ENCODE measurements at places on chromosomes 2 and 18. TPM values are rescaled to one million over a fixed set of nuclear protein-coding genes. Genes with fewer than 3 reads are reported as not detected.
A peak's percentile ranks its signal among the peaks of the same experiment; 100 is the strongest.

Gene DHRS9
- total RNA-seq, result 5.7 TPM

Gene C2orf92
- 70.1 TPM for total RNA-seq

Gene MRPL44
- 36.3 TPM for total RNA-seq

Gene BOK
- total RNA-seq, result 6.7 TPM

Gene PFN4
- total RNA-seq, result not detected

Gene MERTK
- total RNA-seq, result 8.6 TPM

Gene CTLA4
- total RNA-seq, result not detected

Gene ELOA2
- not detected for total RNA-seq

- no peak for DNase-seq
Measured at GRCh38 chr2:150339951-150340350, 147.5 kb downstream of the RND3 start.

DNA sequence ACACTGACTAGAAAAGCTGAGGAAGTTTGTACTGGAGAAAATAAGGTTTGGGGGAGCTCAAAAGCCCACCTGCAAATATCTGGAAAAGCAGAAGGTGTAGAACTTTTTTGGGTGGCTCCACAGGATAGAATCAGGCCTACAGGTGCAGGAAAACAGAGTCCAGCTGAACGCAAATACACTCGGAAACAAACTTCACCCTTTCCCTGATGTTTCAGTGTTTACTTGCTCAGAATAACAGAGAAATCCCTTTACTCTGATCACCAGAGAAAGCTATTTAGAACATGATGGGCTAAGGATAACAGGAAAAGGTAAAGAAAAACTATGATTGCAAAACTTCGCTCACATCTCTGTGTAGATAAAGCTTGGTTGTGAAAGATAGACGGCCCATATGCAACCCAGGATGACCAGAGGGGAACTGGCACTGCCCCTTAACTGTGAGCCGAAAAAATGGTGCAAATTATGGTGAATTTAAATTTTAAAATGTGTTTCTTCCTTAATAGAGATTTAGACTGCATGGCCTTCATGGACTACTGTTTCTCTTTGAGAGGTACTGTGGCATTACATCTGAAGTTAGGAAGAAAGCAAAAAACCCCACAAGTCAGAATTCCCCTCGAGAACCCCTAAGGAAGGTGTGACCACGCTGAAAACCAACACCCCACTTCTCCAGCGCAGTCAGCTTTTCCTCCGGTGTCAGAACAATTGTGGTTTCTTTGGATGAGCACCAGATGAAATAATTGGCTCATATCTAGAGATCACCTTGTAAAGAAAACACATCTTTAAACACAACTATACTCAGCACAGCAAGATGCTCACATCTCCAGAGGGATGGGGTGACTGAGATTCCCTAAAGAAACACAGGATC is 84.5 kb upstream of the TMEM247 start:
- DNase-seq, result no peak

GRCh38 chr2:40367032-40367431 is 84.9 kb downstream of the SLC8A1 start:
- no peak for DNase-seq

DNA sequence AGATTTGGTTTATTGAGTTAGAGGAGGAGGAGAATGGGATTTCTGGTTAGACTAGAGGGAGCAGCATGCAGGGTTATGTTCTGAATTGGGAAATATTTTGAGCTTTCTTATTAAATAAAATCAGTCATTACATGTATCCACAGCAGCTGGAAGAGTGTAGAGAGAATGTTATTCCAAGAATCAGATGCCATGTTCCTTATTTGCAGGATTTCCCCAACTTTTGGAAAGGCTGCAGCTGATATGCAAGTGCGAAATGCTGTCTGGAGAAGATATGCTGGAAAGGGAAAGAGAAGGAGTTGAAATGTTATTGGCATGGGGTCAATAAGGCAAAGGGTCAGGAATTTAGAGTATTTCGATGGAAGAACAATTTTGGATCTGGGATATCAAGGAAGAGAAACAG is 255.8 kb downstream of the MTX2 start:
- DNase-seq, result no peak

DNA sequence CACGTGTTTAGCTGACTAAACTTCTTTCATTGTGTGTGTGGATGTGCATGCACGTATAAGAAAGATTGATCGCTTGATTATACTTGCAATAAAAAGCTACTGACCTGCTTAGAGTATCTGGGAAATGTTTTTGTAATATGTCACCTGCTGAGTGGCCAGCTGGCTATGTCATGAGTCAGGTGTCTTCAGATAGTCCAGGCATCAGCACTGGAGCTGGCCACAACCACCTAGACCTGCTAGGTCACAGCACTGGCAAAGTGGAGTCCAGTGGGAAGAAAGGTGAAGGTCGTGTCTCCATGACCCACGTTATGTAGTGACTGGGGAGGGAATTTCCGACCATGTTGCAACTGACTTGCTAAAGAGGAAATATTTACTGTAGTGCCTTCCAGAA is 147.0 kb downstream of the ESCO1 start:
- DNase-seq, result no peak

- DNase-seq, result no peak
Measured at GRCh38 chr2:160429248-160430000, 64.2 kb downstream of the RBMS1 start.

DNA sequence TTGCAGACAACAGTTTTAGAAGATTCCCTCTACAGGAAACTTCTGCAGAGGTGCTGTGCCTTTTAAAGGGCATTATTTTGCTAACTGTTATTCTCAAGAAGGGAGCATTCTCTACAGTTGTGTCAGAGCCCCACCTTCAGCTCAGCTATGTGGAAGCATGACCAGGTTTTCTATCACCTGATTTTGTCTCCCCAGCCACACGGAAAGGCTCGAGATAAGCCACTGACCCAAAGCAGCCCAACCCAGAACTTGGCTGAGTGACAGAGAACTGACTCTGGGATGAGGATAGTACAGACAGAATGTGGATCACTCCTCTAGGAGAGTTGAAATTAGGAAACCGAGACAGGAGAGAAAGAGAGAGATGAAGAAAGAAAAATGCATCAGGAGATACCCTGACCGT is 10.7 kb downstream of the COL4A4 start:
- no peak for DNase-seq

DNA sequence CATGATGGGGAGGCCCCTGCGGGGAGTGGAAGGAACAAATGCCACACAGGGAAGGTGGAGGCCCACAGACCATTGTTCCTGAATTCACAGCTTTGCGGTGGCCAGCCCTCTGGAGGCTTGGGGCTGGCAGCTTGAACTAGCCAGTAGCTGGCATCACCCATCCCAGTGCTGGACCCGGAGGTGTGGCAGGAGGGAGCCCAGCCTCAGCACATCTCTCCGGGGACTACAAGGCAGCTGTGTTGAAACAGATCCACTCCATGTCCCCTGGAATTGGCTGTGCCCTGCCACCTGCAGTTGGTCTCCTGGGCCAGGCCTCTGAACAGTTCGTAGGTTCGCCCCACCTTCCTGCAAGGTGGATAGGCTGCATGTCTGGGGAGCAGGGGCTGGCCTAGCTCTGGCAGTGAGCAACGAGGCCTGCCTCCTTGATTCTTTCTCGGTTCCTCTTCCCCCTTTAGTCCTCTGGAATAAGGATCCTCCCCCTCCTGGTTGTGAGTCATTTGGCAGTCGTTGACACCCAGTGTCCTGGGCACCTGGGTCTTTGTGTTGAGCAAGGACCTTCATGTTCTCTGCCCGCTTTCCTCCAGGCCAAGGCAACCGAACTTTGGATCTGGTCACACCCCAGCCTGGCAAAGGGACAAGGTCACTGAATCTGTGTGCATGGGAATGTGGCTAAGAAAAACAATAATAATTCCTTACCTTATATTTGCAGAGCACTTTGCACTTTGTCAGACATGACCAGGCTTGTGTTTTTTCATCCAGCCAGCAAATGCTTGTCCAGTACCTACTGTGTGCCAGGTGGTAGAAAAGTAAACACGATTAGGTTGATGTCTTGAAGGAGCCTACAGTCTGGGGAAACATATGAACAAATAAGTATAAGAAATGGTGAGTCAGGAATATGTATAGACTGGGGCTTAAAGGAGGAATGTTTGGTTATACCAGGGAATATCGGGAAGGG is 55.0 kb upstream of the MCFD2 start:
- peak; percentile 92 for DNase-seq

DNA sequence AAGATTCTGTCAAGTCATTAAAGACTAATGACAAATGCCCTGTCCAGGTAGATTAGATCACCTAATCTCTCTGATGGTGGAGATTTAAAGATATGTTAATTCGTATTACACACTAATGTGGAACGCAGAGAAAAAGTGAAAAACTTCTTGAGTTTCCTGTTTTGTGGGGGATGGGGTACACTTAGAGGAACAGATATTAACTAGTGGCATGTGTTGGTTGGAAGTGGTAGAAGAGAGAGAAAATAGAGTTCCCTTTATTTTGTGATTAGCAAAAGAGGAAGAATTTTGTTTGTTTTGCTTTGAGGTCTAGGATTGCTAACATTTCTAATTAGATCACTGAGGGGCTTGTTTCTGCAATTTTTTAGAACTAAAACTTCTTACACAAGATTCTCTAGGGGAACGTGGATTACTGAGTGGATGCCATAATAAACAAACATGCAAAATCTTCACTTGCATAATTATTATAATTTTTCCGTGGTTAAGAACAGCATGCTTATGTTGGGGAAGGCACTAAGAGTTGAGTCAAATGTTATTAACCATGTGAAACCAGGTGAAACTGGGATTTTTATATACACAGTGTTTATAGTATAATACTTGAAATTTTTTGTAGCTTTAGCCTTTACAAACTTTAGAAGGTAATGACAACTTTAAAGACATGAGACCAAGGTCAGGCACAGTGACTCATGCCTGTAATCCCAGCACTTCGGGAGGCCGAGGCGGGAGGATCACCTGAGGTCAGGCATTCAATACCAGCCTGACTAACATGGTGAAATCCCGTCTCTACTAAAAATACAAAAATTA is 97.4 kb upstream of the STK17B start:
- peak; percentile 67 for DNase-seq

GRCh38 chr18:23585897-23586248 is 433 bp downstream of the NPC1 start:
- DNase-seq, result no peak

DNA sequence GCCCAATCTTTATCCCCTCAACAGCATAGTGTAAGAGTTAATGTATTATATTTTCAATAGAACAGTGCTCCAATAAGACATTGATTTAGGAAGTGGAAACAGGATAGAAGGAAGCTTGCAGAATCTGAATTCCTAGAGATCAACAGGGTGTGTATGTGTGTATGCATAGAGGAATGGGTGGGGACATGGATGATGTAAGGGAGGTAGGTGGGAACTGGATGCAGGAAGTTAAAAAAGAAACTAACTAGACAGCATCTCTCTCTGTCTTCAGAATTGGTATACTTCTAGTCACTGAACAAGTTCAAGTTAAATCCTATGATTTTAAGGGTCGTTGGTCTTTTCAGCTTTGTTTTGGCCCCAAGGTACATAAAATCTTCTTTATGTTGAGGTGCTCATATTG is 196.6 kb downstream of the PMAIP1 start:
- DNase-seq, result no peak

DNA sequence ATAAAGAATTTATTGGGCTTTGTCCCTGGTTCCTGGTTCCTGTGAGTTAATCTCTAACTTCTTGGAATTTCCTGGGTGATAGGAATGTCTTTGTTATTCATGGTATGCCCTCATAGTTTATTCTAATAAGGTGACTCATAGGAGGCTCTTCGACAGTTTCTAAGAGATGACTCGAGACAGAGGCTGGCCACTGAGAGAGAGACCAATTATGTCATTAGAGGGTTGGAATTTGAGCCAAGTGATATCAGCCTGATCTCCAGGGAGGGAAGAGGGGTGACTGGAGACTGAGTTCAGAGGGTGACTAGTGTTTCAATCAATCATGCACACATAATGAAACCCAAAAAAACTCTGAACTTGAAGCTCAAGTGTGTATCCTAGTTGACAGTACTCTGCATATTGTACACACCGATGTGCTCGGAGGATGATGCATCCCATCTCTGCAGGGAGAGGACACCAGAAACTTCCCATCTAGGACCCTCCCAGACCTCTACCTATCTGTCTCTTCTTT is 185.7 kb downstream of the MTCL1 start:
- DNase-seq, result no peak

- no peak for DNase-seq
Measured at GRCh38 chr2:214482728-214483127, 71.9 kb downstream of the VWC2L start.

DNA sequence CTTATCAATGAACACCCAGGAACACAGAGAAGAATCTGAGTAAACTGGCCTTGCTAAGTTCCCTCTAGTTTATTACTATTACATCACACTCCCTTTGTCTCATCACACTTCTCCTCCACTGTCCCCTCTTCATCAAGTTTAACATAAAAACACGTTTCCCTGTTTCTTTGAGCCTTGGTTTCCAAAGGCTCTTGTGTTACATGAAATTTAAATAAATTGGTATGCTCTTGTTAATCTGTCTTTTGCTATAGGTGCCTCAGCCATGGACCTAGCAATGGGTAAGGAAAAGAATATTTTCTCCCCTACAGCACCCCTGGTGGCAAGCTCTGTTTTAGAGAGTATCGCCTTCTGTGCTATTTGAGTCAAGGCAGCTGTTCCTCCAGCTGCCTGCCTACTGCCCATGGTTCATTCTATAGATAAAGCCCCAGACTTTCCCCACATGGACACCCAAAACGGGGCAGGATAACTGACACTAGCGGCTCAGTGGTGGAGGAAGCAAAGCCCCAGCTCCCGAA is 31.8 kb downstream of the TGIF1 start:
- peak; percentile 59 for DNase-seq

GRCh38 chr2:15323227-15323626 is 237.9 kb downstream of the NBAS start:
- DNase-seq, result no peak

GRCh38 chr2:100984892-100985307 is 17.2 kb upstream of the RPL31 start:
- peak; percentile 88 for DNase-seq

DNA sequence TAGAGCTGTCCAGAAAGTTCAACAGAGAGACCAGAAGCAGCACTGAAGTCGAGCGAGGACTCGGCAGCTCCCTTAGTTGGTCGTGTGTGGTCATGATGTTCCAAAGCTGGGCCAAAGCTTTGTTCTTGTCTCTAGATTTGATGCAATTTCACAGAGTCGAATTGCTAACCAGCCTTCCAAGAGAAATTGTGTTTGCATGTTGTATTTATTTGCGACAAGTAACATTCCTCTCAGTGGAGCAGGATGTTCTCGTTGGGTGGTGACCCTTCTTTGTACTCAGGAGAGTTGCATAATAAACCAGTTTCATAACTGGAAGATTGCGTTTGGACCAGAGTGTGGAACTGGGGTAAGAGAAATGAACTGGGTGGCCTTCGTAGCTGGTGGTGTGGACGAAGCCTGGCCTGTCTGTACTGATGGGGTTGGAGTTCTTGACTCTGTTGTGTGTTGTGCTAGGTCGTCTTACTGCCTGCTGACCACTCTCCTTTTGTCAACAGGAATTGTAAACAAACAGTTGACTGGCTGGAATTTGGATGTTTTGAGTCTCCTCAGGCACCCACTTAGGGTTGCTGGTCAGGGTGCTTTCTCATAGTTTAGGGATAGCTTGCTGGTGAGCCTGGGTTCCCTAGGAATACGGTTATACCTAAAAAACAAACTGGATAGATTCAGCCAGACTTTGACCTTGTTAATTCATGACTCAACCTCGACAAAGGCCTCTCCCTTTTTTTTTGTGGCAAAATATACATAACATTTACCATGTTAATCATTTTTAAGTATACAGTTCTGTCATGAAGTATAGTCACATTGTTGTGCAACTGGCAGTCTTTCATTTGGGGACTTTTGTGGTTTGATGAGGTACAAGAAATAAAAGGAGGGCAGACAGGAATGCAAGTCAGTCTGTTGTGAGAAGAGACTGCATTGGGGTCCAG is 28.9 kb upstream of the TOGARAM2 start:
- DNase-seq, result no peak
